ENCODE measurements at places on chromosomes 3 and 15.
A peak's percentile ranks its signal among the peaks of the same experiment; 100 is the strongest.

GRCh38 chr3:9884555-9885165 is 4.6 kb upstream of the CIDEC start:
- no peak for DNase-seq

- DNase-seq: no peak
Observed at GRCh38 chr3:129583289-129583688, 23.2 kb downstream of the PLXND1 start.

GRCh38 chr15:96746665-96747064 is 416.2 kb downstream of the NR2F2 start:
- no peak for DNase-seq

DNA sequence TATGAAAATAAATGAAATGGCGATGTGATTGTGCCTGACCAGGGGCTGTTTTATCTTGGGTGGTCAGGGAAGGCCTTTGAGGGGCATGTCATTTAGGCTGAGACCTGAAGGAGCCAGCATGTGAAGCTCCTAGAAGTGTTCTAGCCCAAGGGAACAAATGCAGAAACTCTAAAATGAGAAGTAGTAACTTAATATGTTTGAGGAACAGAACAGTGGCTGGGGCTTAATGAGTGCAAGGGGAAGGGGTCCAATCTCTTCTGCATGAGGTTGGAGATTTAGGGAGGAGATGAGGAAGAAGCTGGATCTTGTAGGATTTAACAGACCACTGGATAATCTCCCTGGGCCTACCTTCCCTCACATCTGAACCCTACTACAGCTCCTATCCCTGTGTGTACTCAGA is 110.5 kb downstream of the AKAP13 start:
- no peak for DNase-seq

DNA sequence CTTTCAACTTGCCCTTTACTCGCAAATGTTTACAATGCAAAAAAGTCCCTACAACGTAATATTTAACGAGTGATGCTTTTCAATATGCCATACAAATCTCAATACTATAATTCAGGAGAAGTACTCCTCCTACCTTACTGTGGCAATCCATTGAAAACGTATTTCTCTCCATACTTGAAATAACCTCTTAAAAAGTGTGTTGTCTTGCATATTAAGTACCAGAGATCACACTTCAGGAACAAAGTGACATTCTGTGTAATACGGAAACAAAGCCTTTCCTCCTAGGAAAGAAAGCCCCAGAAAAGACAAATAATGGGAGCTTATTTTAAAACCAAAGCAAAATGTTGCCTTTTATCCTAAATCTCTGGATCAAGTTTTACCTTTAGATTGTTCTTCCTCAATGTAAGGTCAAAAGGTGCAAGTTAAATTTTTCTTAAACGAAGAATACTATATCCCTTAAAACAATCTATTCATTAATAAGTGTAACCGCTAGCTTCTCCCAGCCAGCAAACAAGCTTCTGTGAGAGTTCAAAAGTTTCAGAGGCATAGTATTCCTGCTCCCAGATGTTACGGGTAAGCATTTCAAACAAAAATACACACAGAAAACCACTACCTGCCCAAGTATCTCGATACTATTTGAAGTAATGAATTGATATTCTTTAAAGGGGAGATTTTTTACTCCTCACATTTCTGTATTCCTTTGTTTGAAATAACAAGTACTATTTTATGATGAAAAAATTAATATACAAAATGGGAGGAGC is 1.7 kb downstream of the TJP1 start:
- no peak for DNase-seq

- DNase-seq: no peak
Observed at GRCh38 chr3:66361356-66361755, 139.5 kb downstream of the LRIG1 start.

DNA sequence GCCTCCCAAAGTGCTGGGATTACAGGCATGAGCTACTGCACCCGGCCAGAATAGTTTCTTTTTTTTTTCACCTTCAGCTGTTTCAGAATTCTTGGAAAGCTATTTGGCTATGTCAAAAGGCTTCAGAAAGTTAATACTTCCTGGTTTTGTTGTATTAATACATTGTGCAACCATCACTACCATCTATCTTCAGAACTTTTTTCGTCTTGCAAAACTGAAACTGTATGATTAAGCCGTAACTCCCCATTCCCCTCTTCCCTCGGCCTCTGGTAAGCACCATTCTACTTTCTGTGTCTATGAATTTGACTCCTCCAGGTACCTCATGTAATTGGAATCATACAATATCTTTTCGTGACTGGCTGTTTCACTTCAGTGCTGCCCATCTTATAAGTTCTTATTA is 5.2 kb upstream of the NOX5 start:
- DNase-seq: no peak

DNA sequence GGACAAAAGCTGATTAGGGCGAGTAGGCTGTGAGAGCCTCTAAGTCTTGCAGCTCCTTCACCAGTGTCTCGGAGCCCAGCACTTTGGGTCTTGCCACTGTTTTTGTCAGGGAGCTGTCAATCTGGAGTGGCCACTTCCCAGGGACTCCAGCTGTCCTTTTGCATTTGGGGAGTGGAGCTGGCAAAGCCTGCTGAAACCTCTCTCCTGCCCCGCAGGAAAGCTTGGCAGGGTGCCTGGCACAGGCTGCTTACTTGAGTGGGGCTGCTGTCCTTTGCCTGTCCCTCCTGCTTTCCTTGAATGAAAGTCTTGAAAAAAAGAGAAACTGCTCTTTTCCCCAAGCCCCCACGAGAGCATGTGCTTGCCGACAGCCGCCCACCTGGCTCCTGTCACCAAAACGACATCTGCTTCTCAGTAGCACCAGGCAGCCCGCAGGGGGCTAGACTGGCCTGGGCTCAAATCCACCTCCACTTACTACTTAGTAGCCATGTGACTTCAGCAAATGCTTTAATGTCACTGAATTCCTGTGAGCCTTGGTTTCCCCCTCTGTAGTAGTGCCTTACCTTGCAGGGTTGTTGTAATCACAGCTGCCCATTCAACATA is 13.7 kb downstream of the USP13 start:
- no peak for DNase-seq

- DNase-seq: no peak
Observed at GRCh38 chr15:88484682-88485331, 17.3 kb downstream of the MRPS11 start.

GRCh38 chr3:42192334-42193200 is 73.4 kb downstream of the CCK start:
- no peak for DNase-seq

DNA sequence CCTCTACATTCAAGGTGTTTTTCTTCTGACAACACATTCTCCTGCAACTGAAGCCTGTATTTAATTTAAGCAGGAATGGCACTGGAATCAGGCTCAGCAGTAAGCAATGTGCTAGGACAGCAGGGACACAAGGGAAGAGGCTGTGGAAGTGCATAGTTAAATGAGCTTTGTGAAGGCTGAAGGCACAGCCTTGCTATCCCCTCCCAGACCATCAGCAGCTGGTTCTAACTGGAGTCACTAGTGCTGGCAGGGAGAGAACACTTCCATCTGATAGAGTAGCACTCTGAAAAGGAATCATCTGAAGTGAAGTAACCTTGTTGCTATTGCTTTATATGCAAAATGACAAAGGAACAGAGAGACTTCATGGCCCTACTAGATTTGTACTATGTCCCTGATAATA is 14.7 kb downstream of the UQCC5 start:
- DNase-seq: no peak

DNA sequence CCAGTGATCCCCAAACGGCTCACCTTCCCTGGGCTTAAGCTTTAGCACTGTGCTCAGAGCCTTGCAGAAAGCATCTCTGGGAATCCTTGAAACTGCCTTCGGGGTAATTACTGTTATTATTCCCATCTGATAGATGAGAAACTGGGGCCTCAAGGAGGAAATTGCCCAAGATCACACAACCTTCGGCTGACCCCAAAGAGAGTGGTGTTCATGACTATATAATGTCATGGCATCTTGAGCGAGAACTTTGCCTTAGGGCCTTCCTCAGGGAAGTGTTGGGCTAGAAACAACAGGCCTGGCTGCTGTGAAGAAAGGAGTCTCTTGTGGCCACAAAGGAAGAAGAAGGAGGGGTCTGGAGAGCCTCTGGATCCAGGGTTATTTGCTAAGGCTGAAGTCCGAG is 388.7 kb upstream of the CFAP20DC start:
- DNase-seq: no peak

- peak; percentile 8 for DNase-seq
Observed at GRCh38 chr15:93467337-93467736, 378.3 kb upstream of the RGMA start.

All from C1 segment of cervical spinal cord (tissue), 14 donors.